ENCODE measurements at places on chromosomes 3 and 15. TPM values are rescaled to one million over a fixed set of nuclear protein-coding genes. Genes with fewer than 3 reads are reported as not detected.

DNA sequence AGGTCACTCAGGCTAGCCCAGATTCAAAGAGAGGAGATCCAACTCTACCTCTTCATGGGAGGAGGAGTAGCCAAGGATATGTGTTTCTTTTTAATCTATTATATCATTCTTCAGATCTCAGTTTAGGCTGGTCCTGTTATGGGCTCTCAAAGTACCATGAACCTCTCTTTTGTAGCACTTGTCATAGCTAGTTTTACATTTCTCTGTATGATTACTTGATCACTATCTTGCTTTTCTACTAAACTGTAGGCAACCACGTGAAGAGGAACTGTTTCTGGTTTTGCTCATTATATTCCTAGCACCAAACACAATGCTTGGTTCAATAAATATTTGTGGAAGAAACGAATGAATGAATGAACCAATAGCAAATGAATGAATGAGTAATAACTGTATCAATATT, 29.6 kb downstream of the CD86 start:
- DNase-seq, result no peak

The ZCWPW2 gene
- 0.74 TPM for total RNA-seq

DNA sequence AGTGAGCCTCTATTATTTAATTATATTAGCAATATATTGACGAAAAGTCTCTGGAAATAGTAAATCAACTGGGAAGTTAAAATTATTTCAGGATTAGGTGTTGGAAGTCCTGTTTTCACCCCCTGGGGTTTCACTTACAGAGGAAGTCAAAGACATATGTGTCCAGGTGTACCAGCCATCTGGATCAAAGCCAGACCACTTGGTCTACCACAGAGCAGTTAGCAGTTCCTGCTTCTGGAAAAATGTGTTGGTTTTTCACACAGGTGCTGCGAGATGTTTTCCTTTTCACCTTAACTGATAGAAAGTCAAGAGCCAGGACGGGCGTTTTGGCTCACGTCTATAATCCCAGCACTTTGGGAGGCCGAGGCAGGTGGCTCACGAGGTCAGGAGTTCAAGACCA, 13.1 kb downstream of the MME start:
- DNase-seq, result no peak

DNA sequence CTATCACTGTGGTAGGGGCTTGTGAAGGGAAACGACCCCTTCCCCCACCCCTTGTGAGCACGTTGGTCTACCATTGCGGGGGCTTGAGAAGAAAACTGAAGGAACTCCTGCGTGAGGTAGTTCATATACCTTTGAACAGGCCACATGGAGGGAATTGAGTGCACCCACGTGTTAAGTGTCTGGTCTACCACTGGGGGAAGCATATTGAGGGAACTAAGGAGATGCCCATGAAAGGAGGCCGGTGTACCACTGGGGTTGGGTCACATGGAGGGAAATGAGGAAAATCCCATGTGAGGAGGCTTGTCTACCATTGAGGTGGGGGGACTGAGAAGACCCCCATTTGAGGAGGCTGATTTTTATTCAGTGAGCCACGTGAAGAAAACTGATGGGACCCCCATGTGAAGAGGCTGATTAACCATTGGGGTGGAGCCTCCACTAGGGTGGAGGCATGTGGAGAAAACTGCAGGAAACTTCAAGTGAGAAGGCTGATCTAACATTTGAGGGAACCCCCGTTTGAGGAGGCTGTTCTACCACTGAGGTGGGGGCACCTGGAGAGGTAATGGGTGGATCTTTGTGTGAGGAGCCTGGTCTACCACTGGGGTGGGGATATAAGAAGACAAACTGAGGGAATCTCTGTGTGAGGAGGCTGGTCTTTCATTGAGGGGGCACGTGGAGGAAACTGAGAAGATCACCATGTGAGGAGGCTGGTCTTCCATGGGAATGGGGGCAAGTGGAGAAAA, 163.2 kb downstream of the FBLN2 start:
- no peak for DNase-seq

The SFMBT1 gene
- total RNA-seq, result 15.3 TPM

- DNase-seq, result no peak
Observed at GRCh38 chr3:105876780-105877327, 8.0 kb upstream of the CBLB start.

- DNase-seq, result no peak
Observed at GRCh38 chr15:68797191-68797590, 23.5 kb downstream of the ANP32A start.

DNA sequence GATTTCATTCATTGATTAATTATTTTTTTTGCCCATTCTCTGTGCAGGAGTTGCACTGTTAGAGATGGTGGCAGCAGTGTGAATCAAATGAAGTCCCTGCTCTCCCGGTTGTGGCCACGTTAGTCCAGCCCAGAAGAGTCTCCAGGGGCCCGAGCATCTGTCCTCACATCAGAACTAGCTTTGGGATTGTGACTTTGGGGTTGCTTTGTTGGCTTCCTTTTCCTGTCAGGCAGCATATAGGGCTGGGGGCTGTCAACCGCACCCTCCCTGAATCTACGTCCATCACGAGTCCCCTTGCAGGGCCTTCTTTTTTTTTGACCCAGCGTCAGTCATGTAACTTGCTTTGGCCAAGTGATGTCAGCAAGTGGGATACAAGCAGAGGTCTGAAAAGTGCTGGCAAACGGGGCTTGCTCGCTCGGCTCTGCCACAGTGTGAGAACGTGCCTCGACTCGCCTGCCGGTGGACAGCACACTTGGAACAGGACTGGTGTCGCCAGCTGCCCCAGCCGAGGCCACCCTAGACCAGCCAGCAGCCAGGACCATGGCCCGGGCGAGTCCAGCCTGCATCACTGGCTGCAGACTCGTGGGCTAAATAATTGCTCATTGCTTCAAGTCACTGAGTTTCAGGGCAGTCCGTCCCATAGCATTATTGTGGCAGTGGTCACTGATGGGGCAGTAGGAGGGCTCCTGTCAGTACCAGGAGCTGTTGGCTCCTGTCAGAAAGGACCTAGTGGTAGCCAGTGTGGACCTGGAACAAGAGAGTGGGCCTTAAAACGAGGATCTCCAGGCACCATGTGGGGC, 151.6 kb upstream of the MEF2A start:
- no peak for DNase-seq

- no peak for DNase-seq
Observed at GRCh38 chr3:32401126-32401525, 9.5 kb downstream of the CMTM7 start.

The KLF15 gene
- 64.6 TPM for total RNA-seq

GRCh38 chr3:79067734-79068133, 700.1 kb downstream of the ROBO1 start:
- DNase-seq, result no peak

The NMNAT3 gene
- 6.8 TPM for total RNA-seq

- no peak for DNase-seq
Observed at GRCh38 chr3:157111518-157111917, 48.4 kb downstream of the CCNL1 start.

The CFAP20DC gene
- 0.25 TPM for total RNA-seq

The RASL12 gene
- 8.8 TPM for total RNA-seq

GRCh38 chr3:72485641-72486040, 362.6 kb downstream of the SHQ1 start:
- no peak for DNase-seq

The CCDC9B gene
- total RNA-seq, result 5.8 TPM

DNA sequence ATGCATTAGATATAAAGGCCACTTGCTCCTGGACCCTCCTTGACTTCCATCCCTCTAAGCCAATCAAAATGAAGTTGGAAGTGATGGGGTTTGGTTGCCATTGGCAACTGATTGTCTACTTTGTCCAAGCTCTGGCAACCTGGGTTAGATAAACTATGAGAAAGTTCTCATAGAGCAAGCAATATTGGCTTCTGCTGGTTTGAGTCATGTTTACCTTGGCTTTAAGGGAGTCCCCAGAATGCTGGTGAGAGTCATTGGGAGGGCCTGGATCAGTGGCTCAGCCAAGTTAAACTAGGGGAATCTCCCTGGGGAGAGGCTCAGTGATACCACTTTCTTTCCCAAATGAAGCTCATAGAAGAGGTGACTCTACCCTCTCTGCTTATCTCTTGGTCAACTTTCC, 176.3 kb upstream of the ROPN1 start:
- no peak for DNase-seq

The TLR9 gene
- total RNA-seq, result 0.19 TPM

DNA sequence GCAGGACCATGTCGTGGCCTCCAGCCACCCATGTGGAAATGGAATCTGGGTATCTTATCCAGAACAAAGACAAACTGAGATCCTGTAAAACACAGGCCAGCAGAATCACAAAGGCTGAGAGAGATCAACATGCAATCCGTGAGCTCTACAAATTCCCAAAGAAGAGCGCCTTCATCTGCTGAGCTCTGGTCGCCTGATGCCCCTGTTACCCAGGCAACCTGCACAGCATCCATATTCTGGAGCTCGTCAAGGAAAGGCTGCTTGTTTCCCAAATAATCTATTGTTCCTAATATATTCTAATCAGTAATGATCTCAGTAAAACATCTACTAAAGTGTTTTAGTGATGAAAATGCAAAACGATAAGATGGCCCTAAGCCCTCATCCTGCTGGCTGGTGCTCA, 133.6 kb downstream of the OCA2 start:
- DNase-seq, result no peak

DNA sequence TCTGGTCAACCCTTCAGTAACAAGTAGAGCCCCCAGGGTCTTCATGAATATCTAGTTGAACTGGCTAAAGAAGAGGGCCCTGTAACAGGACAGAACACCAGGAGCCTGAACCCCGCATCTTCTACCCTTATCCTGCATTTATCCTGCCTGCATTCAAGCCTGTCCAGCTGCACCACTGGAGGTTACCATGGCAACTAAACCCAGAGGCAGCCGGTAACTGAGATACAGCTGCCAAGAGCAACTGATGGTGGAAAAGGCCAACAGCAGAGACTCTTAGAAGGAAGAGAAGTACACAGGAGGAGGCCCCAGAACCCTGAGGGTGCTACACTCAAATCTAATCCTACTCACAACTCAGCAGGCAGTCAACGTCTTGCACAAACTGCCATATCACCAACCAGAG, 3.7 kb upstream of the PRKAR2A start:
- DNase-seq, result no peak

DNA sequence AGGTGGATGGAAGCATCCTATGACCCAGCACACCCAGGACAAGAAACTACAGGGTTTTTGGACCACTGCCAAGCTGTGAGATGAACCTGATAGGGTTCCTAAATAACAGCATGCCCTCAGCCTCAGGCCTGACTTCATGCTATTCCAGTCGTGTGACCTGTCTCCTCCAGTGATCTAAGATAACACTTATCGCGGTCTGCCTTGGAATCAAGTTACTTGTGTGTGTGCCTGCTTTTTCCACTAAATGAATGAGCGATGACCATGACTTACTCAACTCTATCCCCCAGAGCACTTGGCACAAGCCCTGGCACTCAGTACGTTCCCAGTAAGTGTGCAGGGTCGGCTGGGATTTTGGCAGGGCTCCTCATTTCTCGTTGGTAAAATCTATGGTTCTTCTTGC, 172.7 kb upstream of the TP63 start:
- DNase-seq, result no peak

DNA sequence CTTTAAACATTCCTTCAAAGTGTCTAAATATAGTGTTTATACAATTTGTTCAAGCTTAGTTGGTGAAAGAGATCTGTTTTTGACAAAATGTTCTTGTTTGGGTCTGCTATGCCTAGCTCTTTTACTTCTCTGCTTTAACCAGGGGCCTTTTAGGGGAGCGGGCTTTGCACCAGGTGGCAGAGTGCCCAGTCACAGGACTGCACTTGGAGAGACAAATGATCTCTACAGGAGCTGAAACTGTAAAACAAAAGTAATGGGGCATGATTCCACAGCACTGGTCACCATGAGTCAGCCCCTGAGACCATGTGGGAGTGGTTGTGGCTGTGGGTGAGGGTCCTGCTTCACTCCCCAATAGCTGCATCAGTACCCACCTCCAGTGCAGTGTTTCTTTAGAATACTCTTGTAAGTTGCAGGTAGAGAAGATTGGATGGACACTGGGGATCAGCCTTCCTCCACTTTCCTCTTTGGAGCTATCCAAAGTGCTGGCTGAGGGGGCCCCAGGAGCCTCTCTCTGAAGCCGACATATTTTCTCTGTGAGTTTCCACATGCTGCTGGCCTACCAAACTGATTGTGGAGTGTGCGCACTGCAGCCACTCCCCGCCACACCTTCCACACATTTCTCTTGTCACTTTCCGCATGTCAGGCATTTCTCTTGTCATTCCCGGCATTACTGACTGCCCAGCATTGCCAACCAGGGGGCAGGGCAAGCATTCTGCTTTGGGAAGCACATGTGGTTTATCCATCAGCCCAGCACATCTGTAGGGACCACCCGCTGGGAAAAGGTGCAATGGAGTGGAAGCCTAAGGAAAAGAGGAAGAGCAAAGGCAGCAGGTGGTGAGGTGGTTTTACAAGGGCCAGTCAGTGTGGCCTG, 110.0 kb downstream of the EPHB1 start:
- DNase-seq, result no peak

- DNase-seq, result no peak
Observed at GRCh38 chr3:157134620-157135191, 25.2 kb downstream of the CCNL1 start.

The COL7A1 gene
- total RNA-seq, result 2.0 TPM

GRCh38 chr15:80452166-80452565, 48.0 kb downstream of the ARNT2 start:
- no peak for DNase-seq

DNA sequence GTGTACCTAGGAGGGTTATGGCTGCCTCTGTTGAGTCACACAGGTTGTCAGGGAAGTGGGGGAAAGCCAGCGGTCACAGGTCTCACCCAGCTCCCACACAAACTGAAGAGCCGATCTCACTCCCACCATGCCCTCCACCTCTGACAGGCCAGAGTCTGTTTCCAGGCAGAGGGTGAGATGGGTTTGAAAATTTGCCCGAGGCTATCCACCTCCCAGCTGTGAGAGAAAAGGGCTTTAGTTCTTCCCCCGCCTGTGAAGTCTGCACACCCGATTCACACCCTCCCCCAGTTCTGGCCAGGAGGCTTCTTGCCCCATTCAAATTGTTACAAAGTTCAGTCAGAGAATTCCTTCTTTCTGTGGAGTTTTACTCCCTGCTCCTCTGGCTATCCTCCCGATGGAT, 446.9 kb downstream of the EDEM1 start:
- no peak for DNase-seq

The EFL1 gene
- total RNA-seq, result 11.9 TPM

- DNase-seq, result no peak
Observed at GRCh38 chr3:73055583-73055982, 5.9 kb upstream of the EBLN2 start.

- DNase-seq, result no peak
Observed at GRCh38 chr3:196472286-196472685, 31.3 kb downstream of the RNF168 start.

- DNase-seq, result no peak
Observed at GRCh38 chr3:57234613-57235575, 7.4 kb downstream of the APPL1 start.

The SEMA3G gene
- 115 TPM for total RNA-seq

DNA sequence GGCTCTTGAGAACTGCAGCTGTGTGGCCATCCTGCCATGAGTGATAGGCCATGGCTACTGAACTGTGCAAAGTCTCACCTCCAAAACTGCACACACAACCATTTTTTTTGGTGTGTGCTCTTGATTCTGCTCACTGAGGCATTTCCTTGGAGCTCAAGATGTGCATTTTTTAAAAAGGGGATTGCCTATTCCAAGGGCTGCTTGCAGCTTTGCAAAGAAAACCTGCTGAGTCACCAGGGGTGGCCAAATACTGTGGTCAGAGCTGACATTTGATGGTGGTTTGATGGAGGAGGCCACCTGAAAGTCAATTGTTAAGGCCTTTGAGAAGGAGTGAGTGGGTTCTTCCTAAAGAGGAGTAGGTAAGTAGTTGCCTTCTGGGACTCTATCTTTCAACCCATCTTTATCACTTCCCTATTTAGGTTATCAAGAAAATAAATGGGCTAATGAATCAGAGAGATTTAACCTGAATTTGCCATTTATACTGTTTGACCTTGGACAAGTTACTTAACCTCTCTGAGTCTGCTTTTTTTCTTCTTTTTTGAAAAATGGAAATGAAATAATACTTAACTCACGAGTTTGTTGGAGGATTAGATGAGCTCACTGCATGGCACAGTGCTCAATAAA, 87.9 kb downstream of the CHST2 start:
- no peak for DNase-seq
